Posterior cingulate gyrus (tissue), 11 donors: ENCODE measurements at places on chromosomes 7 and 10.
A peak's percentile ranks its signal among the peaks of the same experiment; 100 is the strongest.

DNA sequence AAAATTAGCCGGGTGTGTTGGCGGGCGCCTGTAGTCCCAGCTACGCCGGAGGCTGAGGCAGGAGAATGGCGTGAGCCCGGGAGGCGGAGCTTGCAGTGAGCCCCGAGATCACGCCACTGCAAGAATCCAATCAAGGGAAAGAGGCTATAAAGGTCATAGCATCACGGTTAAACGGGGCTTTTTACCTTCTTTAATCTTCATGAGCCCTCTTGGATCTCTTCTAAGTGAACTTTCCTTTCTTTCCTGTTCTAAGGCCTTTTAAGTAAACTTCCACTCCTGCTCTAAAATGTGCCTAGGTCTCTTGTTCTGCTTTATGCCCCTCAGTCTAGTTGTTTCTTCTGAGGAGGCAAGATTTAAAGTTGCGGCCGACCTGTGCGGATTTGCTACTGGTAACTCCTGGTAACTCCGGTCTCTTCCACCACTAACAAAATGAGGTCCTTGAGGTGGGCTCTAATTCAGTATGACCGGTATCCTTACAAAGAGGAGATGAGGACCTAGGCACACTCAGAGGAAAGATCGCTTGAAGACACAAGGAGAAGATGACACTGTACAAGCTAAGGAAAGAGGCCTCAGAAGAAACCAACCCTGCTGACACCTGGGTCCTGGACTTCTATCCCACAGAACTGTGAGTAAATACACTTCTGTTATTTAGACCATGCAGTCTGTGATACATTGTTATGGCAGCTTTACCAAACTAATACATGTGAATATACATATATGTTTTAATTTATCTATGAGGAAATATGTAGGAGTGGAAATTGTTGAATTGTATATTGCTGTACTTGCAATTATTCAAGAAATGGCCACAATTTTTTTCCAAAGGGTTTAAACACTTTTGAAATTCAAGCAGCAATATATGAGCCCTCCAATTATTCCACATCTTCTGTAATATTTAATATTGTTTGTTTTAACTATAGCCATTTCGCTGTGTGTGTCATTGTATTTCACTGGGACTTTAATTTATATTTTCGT, 331.5 kb upstream of the CNTNAP2 start:
- DNase-seq, result no peak

- no peak for DNase-seq
These were observed 381.7 kb downstream of the GPAM start for GRCh38 chr10:111801841-111802240.

DNA sequence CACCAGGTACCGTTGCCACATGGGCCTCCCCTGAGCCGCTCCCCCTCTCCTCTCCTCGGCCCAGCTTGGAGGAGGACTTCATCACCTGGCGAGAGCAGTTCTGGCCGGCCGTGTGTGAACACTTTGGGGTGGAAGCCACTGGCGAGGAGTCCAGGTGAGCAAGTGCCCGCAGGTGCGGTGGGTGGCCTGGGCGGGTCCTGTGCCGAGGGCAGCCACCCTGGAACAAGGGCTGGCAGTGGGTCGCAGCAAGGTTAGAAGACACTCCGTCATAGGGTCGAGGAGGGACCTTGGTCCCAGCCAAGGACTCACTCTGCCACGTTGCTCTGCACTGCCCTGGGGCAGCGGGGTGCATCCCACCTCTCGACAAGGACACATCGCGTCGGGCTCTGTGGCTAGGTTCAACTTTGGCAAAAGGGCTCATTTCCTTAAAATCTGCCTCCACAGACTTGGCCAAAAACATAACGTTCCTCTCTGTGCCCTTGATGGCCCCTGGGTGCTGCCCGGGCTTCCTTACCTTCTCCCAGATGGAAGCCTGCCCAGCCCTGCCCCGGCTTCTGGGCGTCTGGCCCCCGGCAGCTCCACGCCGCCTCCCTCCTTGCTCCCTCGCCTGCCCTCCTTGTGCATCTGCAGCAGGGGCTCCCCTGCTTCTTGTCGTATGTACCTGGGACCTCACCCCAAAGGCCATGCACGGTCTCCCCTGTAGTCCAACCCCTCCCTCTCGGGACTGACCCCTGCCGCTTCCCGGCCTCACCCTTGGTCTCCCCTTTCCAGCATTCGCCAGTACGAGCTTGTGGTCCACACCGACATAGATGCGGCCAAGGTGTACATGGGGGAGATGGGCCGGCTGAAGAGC, 12.7 kb downstream of the TMEM120A start:
- DNase-seq, result no peak

DNA sequence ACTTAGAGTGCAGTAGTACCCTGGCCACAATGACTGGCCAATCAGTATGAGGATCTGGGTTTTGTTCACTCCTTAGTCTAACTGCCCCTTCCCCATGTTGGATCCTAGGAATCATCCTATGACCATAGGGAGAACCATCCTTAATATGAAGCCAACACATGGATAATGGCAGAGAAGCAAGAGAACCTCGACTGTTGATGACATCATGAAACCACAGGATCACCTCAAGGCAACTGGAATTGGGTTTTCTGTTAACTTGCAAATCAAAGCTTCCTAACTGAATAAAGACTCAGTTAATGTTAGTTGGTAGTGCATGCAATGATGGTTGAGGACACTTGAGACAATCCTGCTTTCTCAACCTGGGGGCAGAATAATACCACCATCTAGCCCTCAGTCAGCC, 3.3 kb upstream of the PRXL2A start:
- DNase-seq, result no peak

GRCh38 chr10:29784175-29784773, 149.5 kb upstream of the SVIL start:
- no peak for DNase-seq

DNA sequence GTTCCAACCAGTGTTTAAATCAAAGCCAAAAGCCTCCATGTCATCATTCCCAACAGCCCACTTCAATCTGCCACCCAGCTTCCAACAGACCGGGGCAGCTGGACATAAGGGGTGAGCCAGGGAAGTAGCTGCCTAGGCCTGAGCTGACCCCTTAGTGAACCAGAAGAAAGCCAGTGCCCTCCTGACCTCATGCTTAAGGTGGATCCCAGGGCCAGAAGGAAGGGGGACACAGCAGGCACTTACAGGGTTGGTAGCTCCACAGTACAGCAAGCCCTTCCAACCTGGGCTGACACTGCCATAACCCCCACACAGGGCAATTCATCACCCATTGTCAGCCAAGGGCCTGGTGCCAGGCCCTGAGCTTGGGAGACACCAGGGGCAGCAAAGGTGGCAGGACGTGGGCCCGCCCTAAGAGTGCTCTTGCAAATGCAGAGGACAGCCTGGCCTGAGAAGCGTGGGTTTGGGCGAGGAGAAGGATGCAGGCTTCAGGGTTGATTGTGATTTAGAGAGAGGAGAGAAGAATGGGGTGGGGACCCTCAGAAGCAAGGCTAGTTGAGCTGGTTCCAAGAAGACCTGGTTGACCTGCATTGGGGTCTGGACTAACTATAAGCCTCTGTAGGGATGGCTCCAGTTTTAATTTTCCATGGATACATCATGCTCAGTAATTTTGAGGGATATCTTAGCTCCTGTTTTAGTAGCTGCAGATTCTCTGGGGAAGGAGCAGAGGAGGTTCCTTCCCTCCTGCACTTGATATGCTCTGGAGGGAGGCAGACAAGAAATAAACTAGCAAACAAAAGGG, 3.1 kb upstream of the CYP26A1 start:
- DNase-seq, result no peak

DNA sequence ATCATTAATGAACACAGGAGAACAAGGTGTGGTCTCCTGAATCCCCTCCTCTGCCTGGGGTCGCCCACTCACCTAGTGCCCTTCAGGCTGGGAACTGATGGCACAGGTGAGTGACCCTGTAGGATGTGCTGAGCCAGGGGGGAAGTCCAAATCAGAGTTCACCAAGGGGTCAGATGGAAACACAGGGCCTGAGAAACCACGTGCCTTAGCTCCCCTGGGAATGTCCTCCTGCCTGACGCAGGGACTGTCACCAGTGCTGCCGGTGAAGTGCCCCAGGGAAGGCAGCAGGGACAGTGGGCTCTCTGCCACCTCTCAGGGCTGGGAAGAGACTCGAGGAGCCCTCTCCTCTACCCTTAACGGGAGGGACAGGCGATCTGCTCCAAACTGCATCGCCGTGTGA, 5.8 kb upstream of the PYROXD2 start:
- DNase-seq, result no peak

DNA sequence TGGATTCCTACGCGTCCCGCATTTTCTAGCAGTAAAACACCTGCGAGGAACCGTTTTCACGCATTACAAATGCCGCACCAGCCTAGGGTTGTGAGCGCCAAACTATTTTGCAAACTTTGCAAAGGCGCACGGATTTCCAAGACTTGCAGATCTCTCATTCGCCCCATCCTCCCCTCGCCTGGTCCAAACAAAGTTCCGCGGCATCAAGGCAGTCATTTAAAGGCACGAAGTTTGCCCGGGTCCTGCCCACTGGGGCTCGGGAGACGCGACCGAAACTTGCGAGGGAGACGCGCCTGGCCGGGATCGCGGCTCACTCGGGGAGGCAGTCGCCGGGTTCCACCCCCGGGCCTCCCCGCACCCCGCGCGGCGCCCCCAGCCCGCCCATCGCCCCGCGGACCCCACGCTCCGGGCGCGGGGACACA, 613 bp downstream of the USP6NL start:
- DNase-seq, result peak; percentile 11

DNA sequence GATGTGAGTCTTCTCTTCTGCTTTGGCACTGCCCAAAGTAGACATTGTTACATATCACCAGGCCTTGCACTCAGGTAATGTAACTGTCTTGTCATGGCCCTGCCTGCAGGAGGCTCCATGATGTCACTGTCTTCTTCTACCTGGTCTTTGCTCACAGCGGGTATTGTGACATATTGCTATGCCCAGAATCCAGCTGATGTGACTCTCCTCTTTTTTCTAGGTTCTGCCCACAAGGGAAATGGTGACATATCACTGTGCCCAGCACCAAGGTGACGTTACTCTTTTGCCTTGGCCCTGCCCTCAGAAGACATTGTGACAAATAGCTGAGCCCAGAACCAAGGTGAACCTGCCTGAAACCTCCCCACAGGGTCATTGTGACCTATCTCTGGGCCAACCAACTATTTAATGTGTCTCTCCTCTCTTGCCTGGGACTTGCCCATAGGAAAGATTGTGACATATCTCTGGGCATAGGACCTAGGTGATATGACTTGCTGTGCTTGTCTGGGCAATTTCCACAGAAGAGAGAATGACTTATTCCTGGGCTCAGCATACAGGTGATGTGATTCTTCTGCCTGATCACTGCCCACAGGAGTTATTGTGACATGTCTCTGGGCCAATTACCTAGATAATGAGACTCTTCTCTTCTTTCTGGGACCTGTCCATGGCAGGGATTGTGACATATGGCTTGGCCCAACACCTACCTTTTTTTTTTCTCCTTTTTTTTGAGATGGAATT, 26.5 kb upstream of the ZNF107 start:
- DNase-seq, result no peak

- DNase-seq, result no peak
These were observed 344.5 kb downstream of the RPS24 start for GRCh38 chr10:78378192-78378591.

DNA sequence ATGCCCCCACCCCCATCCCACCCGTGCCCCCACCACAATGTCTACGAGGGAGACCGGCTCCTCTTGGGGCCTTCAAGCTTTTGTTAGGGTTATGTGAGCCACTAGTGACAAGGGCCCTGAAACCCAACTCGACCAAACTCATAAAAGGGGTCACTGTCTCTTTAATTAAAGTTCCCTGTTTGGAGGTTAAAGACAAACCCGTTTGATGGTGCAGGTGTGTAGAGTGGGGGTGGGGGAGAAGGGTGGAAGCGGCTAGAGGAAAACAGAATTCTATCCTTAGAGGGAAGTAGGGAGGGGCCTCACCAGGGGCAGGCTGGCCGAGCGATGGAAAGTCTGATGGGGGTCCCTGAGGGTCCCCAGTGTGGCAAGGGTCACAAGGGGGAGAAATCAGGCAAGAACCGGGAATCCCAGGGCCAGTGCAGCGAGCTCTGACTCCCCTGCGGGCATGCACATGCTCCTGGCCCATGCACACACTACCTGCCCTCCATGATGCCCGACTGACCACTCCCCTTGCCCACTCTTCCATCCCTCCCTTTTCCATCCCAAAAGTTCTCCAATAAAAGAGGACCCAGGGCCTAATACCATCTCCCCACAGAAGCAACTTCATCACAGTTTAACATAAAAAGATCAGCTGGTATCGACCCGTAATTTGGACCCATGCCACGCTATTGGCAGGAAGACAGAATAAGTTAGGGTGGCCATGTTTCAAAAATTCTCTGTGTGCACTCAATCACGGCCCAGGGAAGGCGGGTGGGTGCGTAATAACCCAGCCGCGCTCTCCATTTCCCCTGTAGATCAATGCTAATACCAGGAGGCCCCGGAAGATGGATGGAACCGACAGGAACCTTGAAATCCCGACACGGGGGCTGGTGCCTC, 35.9 kb upstream of the SLF2 start:
- no peak for DNase-seq

GRCh38 chr10:60511477-60512229, 122.0 kb upstream of the ANK3 start:
- no peak for DNase-seq

GRCh38 chr7:148121401-148121800, 469.2 kb upstream of the C7orf33 start:
- DNase-seq, result no peak

GRCh38 chr7:37974711-37975110, 54.3 kb downstream of the EPDR1 start:
- DNase-seq, result no peak

- no peak for DNase-seq
These were observed 99.0 kb upstream of the ITGB1 start for GRCh38 chr10:33056828-33057596.

GRCh38 chr7:132966754-132967469, 115.0 kb downstream of the CHCHD3 start:
- no peak for DNase-seq

DNA sequence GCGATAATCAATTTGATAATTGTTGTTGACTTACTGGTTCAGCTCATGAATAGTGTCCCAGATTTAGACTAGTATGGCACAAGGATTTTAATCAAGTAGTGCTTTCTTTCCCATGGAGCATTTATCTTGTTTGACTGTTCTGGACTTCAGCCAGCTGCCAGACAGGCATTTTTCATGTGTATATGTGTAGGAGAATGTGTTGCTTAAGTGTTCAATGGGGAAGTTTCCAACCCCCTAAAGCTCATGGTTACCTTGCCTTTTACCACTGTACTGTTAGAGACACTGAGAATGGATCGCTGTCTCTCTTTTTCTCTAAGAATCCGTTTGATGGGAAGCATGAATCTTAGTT, 103.9 kb downstream of the LRRC4 start:
- DNase-seq, result no peak

DNA sequence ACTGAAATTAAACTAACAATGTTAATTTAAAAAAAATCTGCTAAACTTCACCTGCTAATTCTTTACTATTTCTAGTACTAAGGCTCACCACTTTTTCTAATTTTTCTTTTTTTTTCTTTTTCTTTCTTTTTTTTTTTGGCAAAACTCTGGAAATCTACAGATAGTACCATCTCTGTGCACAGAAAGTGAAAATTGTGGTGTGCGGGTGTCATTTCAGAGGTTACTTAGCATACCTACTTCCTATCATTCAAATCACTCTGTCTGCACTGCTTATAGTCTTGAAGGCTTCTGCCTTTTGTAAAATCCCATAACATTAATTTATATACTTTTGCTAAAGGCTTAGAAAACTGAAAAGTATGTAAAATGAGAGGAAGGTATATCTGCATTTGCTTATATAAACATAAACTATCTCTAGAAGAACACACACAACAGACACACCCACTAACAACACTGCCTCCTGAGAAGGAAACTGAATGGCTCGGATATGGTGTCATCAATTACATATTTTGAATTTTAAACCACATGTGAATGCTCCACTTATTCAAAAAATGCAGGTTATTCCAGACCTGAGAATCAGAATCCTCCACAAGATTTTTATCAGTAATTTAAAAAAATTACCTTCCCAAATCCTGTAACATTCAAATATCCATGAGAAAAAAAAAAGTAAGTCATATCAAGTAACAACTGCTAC, 229.5 kb downstream of the PARD3 start:
- DNase-seq, result no peak
